ENCODE measurements at places on chromosomes 1 and 21.

DNA sequence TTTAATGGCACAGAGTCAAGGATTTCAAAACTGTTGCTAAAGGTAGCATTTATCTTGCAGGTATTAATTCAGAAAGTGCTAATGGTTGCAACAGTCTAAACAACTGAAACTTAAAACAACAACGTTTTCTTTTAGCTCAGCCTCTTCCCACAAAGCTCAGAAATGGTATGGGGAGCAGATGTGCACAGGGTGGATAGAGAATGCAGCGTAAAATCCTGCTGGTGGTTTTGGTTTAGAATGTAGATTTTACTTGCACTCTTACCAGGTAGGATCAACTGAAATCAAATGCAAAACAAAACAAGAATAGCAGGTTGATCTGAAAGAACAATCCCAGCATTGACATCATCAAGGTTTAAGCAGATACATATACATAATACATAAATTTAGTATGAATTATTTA lies 3.8 kb upstream of the LRRC8C start:
- no peak for DNase-seq

- DNase-seq, result peak; percentile 49
Measured at GRCh38 chr1:155003766-155004351, 1.3 kb downstream of the ZBTB7B start.

- DNase-seq, result peak; percentile 29
Measured at GRCh38 chr1:16241221-16241708, 4.3 kb upstream of the CPLANE2 start.

GRCh38 chr1:248596615-248597014 lies 885 bp downstream of the OR2T10 start:
- no peak for DNase-seq

DNA sequence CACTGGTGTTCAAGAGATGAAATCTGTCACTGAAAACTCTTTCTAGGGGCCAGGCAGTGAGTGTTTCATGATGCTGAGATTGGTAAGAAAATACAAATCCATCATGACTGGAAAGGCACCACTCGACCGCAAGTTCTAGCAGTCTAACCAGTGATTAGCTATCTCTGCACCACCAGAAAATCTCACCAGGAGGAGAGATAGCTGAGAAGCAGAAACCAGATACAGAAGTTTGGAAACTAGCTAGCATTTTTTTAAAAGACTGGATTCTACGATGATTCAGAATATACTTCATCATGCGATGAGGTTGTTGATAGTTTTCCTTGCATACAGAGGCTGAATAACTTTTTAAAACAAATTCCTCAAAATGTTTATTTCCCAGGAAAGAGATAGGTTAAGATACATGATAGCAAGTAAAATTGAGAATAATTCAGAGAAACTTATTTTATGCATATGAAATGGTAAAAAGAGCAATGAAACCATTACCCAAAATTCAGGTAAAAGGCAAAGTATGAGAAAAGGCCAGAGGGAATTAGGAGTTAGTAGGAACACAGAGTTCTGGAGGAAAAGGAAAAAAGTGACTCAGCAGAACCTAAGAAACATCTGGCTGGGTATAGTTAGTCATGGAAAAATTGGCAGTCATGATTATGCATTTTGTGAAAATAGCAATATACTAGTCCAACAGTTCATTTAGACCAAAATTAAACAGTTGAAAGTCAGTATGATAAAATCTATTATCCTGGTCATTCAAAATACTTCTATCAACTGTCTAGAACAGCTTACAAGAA lies 3.3 kb upstream of the F3 start:
- no peak for DNase-seq

GRCh38 chr1:200317236-200317635 lies 92.6 kb downstream of the ZNF281 start:
- no peak for DNase-seq

DNA sequence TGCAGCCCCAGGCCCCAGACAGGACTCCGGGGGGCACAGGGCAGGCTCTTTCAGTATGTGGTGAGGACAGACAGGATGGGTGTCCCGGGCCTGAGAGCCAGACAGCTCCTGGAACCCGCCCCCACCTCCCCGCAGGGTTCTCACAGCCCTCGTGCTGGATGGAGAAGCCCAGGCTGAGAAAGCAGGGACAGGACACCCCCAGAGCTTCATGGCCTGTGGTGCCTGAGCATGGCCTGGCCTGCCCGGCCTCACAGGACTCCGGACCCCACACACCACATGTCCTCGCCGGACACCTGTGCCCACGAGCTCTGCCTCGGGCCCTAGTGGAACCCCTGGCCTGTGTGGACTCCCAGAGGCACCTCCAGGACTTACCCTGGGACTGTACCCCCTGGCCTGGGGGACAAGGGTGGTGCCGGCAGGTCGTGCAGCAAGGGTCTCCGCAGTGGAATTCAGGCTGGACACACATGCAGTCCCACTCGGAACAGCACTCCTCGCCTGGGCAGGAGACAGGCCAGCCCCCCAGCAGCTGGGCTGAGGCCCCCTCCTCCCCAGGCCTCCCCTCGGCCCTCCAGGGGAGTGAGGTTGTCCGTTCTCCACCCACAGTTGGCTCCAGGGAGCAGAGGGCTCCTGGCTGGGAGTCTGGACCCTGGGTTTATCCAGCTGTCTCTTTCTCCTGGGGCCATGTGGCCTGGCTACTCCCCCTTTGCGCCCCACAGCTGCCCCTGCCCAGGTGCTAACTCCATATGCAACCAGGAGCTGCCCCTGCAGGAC lies 1.2 kb downstream of the TNFRSF18 start:
- no peak for DNase-seq

DNA sequence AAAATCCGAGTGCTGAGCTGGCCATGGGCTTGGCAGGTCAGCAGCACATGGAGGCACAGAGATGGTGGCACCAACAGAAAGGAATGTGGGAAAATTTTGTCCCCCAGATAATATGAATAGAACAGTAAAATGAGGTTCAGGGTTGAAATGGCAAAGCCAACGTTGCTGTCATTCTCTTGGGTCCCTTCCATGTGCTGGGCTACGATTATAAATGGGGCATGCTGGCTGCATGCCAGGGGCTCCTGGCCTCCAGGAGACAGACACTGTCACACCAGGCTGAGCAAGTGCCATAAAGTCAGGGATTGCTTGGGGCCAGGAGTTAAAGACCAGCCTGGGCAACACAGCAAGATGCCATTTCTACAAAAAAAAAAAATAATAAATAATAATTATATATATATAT lies 77.1 kb downstream of the TOMM20 start:
- DNase-seq, result peak; percentile 52

- no peak for DNase-seq
Measured at GRCh38 chr1:205030896-205031295, 12.1 kb upstream of the CNTN2 start.

GRCh38 chr1:61156576-61157467 lies 74.5 kb downstream of the NFIA start:
- no peak for DNase-seq

DNA sequence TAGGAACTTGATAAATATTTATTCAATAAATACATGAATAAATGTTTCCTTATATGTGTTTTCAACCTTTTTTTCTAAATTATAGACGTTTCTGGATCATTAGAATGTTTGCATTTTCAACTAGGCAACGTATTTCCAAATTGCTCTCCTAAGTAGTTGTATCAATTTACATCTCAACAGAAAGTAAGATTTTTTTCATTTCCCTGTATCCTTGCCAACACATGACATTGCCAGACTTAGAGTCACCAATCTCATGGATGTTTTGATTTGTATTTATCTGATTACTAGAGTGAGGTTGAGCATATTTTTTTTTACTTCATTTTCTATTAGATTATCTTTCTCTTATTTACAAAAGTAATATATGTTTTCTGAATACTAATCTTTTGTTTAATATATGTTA lies 22.2 kb upstream of the SMG7 start:
- no peak for DNase-seq

DNA sequence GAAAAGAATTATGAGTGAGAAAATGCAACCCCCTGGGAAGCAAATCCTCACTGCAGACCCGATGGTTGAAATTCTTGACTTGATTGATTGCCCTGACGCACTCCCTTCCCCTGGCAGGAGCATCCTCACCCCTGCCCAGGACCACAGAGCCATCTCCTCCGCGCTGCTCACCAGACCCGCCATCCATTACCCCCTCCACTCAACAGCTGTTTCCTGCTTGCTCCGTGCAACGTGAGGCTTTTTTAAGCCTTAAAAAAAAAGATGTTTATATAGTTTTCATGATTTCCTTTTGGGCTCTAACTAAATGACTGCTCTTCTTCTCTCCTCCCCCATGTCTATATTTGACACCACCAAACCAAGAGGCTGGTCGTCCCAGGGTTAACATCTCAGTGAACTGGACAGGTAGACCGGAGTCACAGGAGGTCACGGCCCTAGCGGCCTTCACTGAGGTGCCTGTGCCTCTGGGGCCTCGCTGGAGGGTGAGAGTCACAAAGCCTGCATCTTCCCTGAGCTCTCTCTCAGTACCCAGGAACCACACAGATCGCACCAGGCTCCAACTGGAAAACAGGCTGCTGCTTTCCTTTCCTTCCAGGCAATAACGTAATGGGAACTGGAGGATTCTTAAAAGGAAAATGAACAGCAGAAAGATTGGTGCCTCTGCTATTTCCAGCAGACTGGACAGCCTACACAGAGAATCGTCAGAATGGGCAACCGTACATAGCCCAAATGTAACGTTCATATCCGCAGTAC lies 49.8 kb downstream of the ZBTB18 start:
- DNase-seq, result no peak

GRCh38 chr1:150235294-150235851 lies 539 bp downstream of the ANP32E start:
- DNase-seq, result peak; percentile 34

GRCh38 chr1:51607681-51608095 lies 9.2 kb upstream of the OSBPL9 start:
- DNase-seq, result no peak

- DNase-seq, result no peak
Measured at GRCh38 chr1:169456029-169456428, 28.8 kb upstream of the CCDC181 start.

DNA sequence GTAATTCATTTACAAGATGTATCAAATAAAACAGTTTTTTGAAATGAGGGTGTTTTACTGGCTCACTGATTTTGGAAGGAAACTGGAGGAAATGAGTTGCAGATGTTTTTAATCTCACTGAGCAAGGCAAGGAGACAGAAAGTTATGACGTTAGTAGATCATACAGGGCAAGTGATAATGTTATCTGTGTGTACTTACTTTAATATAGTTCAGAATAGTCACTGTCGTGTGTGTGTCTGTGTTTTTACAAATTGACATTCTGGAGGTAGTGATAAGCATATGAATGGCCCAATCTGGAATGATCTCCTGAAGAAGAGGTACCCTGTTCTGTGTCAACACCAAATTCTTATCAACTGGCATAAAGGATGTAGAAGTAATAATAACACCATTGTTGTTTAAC lies 1.9 kb upstream of the GBP4 start:
- no peak for DNase-seq
